GDM1 (cell line): ENCODE measurements at places on chromosomes 3 and 15.

- DNase-seq = no peak
These were observed 46.4 kb upstream of the PGPEP1L start for GRCh38 chr15:99054025-99054387.

GRCh38 chr3:61030469-61031035, 220.7 kb downstream of the FHIT start:
- DNase-seq = no peak

DNA sequence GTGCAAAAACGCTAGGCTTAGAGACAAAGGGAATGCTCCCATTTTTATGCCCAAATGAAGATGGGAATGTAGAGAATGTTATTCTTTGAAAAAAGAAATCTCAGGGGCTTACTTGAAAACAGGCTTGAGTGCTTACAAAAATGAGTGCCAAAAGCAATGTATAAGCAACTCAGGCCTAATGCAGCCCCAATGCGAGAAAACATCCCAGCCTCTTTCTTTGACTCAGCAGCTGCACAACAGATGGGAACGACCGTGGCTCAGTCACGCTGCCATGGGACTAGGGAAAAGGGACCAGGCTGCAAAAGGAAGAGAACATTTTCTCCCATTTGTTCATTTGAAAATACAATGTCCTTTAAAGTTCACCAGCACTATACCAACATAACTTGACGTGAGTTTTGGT, 246.4 kb upstream of the LRIG1 start:
- no peak for DNase-seq

DNA sequence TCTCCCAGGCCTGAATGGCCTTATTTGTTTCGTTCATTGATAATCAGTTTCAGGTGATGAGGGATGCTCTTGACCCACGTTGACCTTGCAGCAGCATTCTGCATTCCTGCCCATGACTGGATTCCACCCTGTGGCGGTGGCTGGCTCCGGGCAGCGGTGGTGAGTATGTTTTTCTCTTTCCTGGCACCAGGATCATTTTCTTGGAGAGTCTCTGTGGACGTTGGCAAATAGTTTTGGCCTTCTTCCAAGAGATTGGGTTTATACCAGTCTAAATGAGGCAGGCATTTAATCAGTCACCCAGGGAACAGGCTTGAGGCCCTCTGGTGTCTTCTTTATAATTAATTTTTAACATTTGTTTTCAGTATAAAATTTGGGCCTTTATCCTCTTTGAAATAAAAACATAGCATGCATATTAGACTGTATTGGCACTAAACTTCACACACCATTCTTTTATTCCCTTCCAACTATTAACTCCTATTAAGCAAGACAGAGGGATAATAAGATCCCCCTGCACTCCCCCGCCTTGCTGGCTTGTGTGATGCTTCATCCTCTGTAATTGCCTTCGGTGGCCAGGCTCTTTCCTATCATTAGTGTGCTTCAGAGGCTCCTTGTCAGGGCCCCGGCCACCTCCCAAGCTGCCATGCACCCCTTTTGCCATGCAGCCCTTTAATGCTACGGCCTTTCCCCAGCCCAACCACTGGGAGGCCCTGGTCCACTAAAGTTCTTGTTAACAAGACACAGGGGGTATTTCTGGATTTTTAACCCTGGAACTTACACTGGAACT, 176.2 kb upstream of the TOPAZ1 start:
- no peak for DNase-seq

DNA sequence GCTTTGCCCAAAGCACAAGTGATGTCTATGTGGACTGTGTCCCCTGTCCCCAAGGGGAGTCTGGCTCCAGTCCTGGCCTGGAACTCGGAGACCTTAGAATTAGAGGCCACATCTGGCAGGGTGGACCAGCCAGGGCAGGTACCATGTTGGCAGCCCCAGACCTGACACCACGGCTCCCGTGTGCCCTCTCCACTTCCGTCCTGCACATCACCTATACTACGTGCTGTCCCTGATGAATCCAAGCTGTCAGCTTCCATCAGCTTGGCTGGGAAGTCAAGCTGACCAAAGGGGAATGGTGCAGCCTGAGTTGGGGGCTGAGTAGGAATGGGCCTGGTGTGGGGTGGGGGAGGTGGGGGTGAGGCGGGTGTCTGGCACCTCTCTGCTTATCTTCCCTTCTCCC, 15.3 kb downstream of the C15orf39 start:
- no peak for DNase-seq
